Caco-2 (cell line): ENCODE measurements at places on chromosomes 3 and 15. TPM values are rescaled to one million over a fixed set of nuclear protein-coding genes. Genes with fewer than 3 reads are reported as not detected.

ACP3 gene
- total RNA-seq = 0.82 and 2.3 TPM in 2 replicates

GRCh38 chr3:62558549-62559112 lies 185.3 kb upstream of the FEZF2 start:
- H3K36me3 ChIP-seq = no peaks in the 10 kb centered on the region
- H3K4me1 ChIP-seq = no peaks in the 10 kb centered on the region
- H3K4me3 ChIP-seq = no peak overlapping the region
- peak; percentile 17 for DNase-seq
- H3K27me3 ChIP-seq = no peaks in the 10 kb centered on the region

DNA sequence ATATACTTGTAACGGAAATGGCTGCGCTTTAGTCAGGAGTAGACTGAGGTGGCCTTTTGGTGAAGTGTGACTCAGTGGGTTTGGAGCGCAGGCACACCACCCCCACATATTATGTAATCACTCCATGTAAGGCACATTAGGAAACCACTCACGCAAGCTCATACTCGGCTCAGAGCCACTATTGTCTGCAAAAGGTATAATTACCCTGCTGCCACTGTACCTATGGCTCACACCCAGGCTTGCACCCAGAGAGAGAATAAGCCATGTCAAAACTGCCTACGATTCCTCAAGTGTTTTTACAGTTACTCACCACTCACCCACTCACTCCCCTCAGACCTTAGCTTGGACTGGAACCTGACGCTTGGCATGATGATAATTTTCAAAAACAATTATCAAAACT lies 611.9 kb upstream of the CCDC54 start:
- H3K27me3 ChIP-seq = no peaks in the 10 kb centered on the region
- H3K27ac ChIP-seq = no peak overlapping the region
- no peaks in the 10 kb centered on the region for H3K4me1 ChIP-seq
- no peaks in the 10 kb centered on the region for H3K36me3 ChIP-seq
- no peak for DNase-seq

DNA sequence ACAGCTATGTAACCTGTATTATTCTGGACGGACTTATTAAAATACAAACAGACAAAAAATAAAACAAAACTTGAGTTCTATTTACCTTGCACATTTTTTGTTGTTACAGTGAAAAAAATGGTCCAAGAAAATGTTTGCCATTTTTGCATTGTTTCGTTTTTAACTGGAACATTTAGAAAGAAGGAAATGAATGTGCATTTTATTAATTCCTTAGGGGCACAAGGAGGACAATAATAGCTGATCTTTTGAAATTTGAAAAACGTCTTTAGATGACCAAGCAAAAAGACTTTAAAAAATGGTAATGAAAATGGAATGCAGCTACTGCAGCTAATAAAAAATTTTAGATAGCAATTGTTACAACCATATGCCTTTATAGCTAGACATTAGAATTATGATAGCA lies 17.1 kb downstream of the LMOD3 start:
- H3K36me3 ChIP-seq = no peaks in the 10 kb centered on the region
- H3K4me3 ChIP-seq = no peak overlapping the region
- no peaks in the 10 kb centered on the region for H3K4me1 ChIP-seq
- H3K27me3 ChIP-seq = no peaks in the 10 kb centered on the region
- H3K27ac ChIP-seq = no peak overlapping the region
- DNase-seq = no peak

- no peak overlapping the region for H3K4me3 ChIP-seq
- no peaks in the 10 kb centered on the region for H3K27me3 ChIP-seq
- no peak overlapping the region for H3K27ac ChIP-seq
- no peaks in the 10 kb centered on the region for H3K36me3 ChIP-seq
Observed at GRCh38 chr15:65171428-65171827, 13.7 kb downstream of the CLPX start.

CADM2 gene
- total RNA-seq = not detected in 2 replicates

DNA sequence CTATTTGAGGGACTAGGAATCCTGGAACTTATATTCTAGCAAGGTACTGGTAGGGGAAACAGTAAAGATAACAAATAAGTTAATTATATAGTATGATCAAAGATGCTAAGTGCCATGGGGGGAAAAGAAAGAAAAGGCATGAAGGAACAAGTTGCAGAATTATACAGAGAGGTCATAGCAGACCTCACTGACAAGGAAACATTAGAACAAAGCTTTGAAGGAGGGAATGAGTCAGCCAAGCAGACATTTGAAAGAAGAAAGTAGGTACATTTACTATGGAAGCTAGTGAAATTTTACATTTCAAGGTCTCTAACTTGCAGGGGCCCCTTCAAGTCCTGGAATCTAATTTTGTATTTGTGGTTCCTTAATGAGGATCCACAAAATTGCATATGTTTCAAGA lies 57.2 kb upstream of the TIPARP start:
- no peaks in the 10 kb centered on the region for H3K4me1 ChIP-seq
- no peak for DNase-seq
- H3K27me3 ChIP-seq = no peaks in the 10 kb centered on the region
- H3K36me3 ChIP-seq = no peaks in the 10 kb centered on the region

SCG3 gene
- not detected in 2 replicates for total RNA-seq

PSMA4 gene
- total RNA-seq = 276 and 285 TPM in 2 replicates

CNTN6 gene
- not detected in 2 replicates for total RNA-seq

DNA sequence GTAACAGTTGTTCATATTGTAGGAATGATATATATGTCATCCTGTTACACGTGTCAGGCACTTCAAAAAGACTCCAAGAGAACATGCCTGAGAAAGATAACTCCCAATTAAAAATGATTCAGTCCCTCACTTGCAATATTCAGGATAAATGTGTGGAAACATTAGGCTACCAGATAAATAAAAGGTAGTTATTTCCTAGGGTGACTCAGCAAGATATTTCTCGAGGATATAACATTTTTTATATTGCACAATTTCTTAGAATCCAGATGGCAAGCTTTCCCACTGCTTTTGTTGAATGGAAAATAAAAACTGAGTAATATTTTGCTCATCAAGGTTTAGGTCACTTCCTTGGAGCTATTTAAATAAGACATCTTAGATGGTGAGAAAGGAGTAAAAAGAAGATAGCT lies 181.4 kb downstream of the GAP43 start:
- no peaks in the 10 kb centered on the region for H3K27me3 ChIP-seq
- no peak for DNase-seq
- no peaks in the 10 kb centered on the region for H3K4me1 ChIP-seq
- no peak overlapping the region for H3K4me3 ChIP-seq
- no peaks in the 10 kb centered on the region for H3K36me3 ChIP-seq

C3orf20 gene
- total RNA-seq = 0.09 and 0.19 TPM in 2 replicates

BTLA gene
- not detected in 2 replicates for total RNA-seq

DNA sequence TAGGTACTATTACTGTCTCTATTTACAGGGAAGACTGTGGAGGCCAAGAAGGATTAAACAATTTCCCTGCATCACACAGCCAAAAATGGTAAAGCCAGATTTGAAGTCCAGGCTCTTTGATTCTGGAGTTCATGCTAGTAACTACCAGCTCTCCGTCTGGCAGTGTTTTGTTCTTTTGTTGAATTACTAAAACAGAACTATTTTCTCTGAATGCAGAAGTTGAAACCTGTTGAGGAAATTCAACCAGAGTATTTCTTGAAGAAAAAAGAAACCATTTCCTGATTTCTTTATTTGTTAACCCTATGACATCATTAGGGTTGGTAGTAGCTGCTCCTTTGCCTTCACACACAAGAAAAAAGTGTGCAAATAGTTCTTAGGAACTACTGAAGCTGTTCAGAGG lies 34.3 kb downstream of the CRTC3 start:
- no peak overlapping the region for H3K27ac ChIP-seq
- H3K4me3 ChIP-seq = no peak overlapping the region
- H3K4me1 ChIP-seq = peaks cover 1% of the 10 kb centered on the region; the same call in 1 of the 2 replicates
- H3K27me3 ChIP-seq = no peaks in the 10 kb centered on the region

CFAP20DC gene
- total RNA-seq = 2.2 and 2.8 TPM in 2 replicates

- H3K4me1 ChIP-seq = no peaks in the 10 kb centered on the region
- no peaks in the 10 kb centered on the region for H3K36me3 ChIP-seq
- no peak overlapping the region for H3K27ac ChIP-seq
- H3K27me3 ChIP-seq = no peaks in the 10 kb centered on the region
- DNase-seq = no peak
Observed at GRCh38 chr3:39961230-39961629, 151.8 kb downstream of the MYRIP start.

MAP1A gene
- total RNA-seq = 0.84 and 0.88 TPM in 2 replicates

DNA sequence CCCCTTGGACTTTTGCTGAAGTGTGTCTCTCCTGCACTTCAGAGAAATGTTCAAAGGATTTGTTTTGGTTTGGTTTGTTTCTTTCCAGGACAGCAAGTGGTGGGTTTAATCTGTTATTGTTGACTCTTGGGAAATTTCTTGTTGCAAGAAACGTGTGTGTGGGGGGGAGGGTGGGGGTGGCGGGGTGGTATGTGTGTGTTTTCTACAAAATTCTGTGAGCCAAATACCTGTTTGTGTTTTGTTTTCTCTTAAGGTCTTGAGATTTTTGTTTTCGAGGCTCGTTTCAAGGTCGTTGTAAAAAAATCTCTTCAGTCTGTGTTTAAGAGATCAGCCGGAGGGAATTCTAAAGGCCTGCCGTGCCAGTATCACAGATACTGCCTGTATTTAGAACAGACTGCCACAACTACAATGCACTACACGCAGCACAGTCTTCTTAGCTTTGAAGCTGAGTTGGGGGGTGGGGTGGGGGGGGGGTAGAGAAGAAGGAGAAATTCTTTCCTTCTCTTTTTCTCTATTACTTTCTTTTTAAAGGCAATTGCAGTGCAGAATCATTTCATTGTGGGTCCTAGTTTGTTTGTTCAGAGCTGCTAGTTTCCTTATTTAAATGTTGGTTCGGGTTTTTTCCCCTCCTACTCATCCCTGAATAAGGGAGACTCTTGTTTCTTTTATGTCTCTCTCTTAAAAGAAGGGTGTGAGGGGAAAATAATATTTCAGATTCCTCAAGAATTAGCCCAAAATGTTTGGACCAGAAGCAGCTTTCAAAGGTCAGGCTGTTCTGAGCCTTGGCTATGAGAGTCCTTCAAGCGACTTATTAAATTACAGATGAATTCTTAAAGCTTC lies 1.4 kb upstream of the BCL6 start:
- peaks cover 48% of the 10 kb centered on the region for H3K4me1 ChIP-seq
- H3K36me3 ChIP-seq = no peaks in the 10 kb centered on the region
- peak overlapping the region; percentile 30 for H3K4me3 ChIP-seq
- no peaks in the 10 kb centered on the region for H3K27me3 ChIP-seq
- H3K27ac ChIP-seq = peak overlapping the region; percentile 97

GNAT1 gene
- total RNA-seq = 0.50 TPM in 1 of 2 replicates, not detected in the other

DNA sequence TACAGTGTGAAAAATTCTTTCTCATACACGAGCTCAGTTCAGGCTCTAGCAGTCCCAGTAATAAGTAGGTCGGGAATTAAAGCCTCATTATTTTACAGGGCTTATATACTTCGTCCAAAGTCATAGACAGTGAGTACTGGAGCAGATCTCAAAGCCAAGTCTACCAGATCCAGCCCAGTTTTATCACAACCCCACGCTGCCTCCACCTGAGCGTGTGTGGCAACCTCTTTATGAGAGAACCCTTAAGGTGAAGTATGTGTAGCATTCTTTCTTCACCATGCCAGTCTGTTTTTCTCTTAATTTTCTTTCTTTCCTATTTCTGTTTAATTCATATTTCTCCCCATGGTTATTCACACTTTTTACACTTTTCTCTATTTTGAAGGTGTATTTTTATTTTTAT lies 574.6 kb upstream of the ARPP21 start:
- no peak overlapping the region for H3K27ac ChIP-seq
- DNase-seq = no peak
- H3K27me3 ChIP-seq = no peaks in the 10 kb centered on the region
- no peaks in the 10 kb centered on the region for H3K36me3 ChIP-seq
- no peaks in the 10 kb centered on the region for H3K4me1 ChIP-seq

SCG5 gene
- 0.84 and 1.5 TPM in 2 replicates for total RNA-seq

ALCAM gene
- 0.41 and 0.46 TPM in 2 replicates for total RNA-seq

ACAN gene
- total RNA-seq = not detected in 2 replicates

C15orf61 gene
- total RNA-seq = 6.0 and 10.5 TPM in 2 replicates

GRCh38 chr3:107604057-107604822 lies 81.5 kb downstream of the BBX start:
- H3K4me3 ChIP-seq = no peak overlapping the region
- H3K27ac ChIP-seq = no peak overlapping the region
- no peaks in the 10 kb centered on the region for H3K4me1 ChIP-seq
- no peaks in the 10 kb centered on the region for H3K27me3 ChIP-seq
- no peak for DNase-seq

DNA sequence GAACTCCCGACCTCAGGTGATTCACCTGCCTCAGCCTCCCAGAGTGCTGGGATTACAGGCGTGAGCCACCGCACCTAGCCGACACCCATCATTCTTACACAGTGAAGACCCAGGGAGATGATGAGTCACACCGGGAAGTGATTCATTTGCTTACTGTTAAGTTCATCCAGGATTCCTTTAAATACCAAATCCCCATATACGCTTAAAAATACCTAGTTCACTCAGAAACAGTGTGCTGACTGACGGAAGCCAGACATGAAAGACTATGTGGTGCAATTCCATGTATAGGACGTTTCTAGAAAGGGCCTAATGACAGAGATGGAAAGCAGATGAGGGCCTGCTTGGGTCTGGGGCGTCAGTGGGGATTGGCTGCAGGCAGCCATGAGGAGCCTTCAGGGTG lies 75.2 kb downstream of the APBA2 start:
- no peak overlapping the region for H3K27ac ChIP-seq
- H3K27me3 ChIP-seq = no peaks in the 10 kb centered on the region
- H3K4me3 ChIP-seq = no peak overlapping the region
- no peaks in the 10 kb centered on the region for H3K36me3 ChIP-seq
- DNase-seq = no peak

DNA sequence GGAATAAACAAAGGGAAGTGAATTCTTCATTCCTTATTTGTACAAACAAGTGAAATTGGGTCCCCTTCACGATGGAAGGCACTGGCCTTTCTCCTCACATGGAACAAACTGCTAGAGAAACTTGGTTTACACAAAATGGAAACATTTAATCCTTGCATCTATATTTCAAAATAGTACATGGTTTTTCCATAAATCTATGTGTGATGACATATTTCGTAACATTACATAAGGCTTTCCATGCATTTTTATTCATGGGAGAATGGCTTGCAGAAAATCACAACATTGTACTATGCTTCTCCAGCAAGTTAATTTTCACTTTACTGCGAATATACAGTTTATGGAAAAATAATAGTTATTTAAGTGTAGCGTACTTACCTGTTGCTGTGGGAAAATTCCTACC lies 81.0 kb upstream of the CDIN1 start:
- H3K27me3 ChIP-seq = no peaks in the 10 kb centered on the region
- H3K4me3 ChIP-seq = no peak overlapping the region
- H3K27ac ChIP-seq = no peak overlapping the region
- no peak for DNase-seq
- H3K4me1 ChIP-seq = peaks cover 17% of the 10 kb centered on the region; the same call in 1 of the 2 replicates
